ENCODE measurements at places on chromosomes 2 and 18.

DNA sequence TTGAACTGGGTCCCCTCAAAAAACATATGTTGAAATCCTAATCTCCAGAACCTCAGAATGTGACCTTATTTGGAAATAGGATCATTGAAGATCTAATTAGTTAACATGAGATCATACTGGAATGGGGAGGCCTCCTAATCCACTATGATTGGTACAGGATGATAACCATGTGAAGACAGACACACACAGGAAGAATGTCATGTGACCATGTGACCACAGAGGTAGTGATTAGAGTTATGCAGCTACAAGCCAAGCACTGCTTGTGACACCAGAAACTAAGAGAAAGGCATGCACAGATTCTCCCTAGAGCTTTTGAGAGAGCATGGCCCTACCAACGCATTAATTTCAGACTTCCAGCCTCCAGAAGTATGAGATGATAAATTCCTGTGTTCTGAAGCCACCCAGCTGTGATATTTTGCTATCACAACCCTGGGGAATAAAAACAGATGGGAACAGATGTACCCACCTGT is 47.0 kb upstream of the TGIF1 start:
- no peak for DNase-seq

GRCh38 chr2:205925373-205926337 is 160.3 kb downstream of the INO80D start:
- DNase-seq, result peak; percentile 45

DNA sequence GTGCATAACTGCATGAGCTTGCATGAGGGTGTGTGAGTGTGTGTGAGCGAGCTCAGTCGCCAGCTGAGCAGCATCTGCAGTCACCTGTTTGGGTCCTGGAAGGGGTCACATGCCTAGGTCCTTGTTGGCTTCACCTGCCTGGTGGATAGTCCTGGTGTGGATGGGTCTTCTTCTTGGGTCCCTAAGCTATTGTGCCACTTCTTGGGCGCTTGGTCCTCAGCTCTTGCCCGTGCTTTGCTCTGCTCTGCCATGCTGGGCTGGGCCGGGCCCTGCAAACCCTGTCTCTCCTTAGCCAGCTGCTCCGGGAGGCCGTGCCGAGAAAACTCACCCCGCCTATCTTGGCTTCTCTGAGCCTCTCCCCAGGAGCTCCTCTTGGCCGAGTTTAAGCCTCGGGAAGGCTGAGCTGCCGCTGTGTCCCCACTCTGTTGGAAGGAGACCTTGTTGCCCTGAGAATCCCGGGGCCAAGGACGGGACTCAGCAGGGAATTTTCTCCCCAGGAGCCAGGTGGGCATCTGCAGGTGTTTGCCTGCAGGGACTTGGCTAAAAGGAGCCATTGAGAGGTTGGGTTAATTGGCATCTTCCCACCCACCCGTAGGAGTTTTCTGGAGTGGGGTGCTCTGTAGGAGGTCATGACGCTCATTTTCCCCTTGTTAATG is 300.8 kb downstream of the NDUFA10 start:
- DNase-seq, result no peak

- no peak for DNase-seq
Observed at GRCh38 chr2:242012956-242013764, 143.6 kb downstream of the RTP5 start.

DNA sequence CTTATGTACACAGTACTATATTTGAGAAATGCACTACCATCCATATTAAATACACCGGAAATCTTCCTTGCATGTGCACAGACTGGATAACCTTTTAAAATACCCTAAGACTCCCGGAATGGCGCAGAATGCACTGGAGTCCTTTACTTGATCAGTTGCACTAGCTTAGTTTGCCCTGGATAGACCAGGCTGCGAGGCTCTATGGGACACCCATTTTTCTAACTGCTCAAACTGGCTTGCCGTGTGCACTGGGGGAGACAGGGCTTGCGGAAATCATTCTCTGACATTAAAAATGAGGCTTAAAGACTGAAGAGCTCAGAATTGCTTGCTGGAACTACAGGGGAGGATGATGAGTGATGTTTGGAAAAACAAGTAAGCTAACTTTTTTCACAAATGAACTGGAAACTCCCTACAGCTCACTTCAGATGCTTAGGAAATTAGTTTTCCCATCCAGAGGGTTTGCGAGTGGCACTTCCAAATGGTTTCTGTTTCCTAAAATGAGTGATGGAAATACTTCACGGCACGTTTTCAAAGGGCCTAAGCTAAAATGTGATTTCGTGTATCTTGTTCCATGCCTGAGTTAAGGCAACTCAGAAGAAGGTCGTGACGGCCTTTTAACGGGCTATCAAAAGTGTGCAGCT is 2.7 kb downstream of the NCK2 start:
- no peak for DNase-seq

Measured in NCI-H1092 treated with DMSO at 0.1 percent for 48 hours (cell line).